ENCODE measurements at places on chromosomes 7 and 10.

GRCh38 chr7:51045319-51046102, 262.8 kb upstream of the GRB10 start:
- DNase-seq: peak; percentile 19

- no peak for DNase-seq
These were observed 20.3 kb downstream of the UROS start for GRCh38 chr10:125802739-125803138.

DNA sequence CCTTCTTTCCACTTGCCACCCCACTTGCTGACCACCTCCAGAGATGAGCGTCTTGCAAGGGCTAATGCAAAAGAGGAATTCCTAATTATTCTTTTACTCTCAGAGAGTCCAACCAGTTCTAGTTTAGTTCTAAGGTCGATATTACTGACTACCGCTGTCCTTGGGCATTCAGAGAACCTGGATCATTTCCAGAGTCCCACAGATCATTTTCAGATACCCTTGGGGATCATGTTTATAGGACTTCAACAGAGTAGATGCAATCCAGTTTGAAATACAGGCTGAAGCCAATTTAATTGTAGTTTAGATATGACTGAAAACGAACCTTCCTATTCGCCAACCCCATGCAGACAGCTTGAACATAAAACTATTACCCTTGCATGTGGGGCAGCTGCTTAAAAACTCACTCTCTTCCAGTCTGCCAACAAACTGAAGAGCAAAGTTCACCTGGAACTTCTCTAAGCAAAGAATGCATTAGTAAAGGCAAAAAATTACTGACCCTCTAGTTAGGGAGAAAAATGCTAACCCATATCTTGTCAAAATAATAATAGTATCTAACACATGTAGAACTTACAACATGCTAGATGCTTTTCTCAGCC, 22.4 kb downstream of the CFAP69 start:
- DNase-seq: no peak

DNA sequence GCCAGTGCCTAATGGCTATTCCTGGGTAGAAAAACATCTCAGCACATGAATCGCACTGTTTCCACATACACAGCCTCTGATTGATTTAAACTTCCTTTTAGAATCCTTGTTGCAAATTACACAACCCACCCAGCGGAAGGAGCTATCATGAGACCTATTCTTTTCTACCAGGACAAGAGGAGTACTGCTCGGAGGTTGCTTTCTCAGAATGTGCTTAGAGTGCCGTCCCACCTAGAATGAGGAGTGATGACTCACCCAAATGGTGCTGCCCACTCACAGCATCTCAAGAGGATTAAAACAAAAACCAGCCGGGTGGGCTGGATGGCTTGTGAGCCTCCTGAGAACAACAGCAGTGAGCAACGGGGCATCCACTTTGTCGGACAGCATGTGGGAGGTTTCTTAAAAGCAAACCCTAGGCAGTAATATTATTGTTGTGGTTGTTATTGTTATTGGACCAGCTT, 128.9 kb downstream of the DGKI start:
- peak; percentile 90 for DNase-seq

- DNase-seq: peak; percentile 91
These were observed 59.4 kb downstream of the USP6NL start for GRCh38 chr10:11551916-11552602.

DNA sequence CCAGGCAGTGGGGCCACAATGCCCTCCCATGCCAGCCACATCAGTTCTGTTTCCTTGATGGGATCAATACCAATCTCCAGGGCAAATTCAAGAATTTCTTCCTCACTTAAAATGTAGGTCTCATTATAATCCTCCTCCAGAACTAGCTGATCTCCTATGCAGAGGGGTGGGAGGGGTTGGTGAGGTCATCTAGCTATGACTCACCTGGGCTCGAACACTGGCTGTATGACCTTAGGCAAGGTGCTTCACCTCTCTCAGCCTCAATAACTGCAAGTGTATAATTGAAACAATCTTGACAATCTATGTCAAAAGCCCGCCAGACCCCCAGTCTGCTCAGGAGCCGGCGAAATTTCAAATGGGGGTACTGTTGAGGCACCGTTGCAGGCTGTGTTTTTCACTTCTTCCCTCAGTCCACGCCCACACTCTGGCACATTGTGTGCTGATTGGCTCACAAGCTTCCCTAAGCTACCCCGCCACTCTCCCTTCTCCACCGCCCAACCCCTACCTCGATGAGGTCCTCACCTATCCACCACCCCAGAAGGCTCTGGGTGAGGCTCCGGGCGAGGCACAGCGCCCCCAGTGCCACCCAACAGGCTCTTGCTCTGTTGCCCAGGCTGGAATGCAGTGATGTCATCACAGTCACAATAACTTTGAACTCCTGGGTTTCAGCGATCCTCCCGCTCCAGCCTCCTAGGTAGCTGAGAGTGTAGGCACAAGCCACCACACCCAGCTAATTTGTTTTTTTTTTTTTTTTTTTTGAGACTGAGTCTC, 70.5 kb downstream of the ZNF22 start:
- DNase-seq: no peak

DNA sequence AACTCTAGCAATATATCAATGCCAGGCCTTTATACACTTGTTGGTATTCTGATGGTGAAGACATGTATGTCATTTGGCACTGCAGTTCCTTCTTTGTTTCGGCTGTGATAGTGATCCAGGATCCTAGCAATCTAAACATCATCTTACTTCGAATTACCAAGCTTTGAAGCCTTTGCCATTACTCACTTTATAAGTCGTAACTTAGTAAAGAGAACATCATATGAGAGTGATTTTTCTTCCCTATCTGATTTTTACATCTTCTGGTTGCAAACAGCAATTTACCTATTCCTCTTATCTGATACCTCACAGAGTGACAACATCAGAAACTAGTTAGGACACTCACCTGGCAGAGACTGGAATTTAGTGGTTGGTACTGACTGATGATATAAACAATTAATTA, 7.6 kb upstream of the BPGM start:
- DNase-seq: no peak

DNA sequence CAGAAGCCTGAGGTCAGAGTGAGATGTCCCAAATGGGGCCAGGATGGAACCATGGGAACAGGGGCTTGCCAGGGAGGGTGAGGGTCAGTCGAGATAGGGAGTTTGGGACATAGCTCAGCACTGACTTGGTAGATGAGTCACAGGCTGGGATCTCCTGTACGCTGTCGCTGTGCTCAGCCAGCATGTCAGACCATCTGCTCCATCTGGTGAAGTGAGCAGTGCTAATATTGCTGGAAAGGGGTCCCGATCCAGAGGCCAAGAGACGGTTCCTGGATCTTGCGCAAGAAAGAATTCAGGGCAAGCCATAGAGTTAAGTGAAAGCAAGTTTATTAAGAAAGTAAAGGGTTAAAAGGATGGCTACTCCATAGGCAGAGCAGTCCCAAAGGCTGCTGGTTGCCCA, 505.6 kb downstream of the GALNT17 start:
- peak; percentile 30 for DNase-seq

GRCh38 chr10:27482984-27483956, 20.8 kb upstream of the RAB18 start:
- DNase-seq: no peak

- no peak for DNase-seq
These were observed 534 bp downstream of the PSMA2 start for GRCh38 chr7:42931447-42931833.

DNA sequence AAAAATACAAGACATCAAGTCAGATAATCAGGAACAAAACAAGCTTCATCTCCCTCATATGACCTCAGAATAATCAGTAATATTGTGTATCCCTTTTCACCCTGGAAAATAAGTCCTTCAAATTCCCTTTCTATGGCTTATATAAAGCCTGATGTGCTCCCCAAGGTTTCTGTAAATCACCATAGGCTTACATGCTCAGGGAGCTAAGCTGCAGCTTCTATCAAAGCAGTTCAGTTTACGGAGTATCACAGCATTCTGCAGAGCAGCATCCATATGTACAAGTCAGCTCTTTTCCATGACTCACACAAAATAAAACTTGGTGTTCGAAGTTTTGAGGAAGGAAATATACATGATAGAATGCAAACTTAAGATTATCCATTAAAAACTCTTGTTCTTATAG, 225.6 kb downstream of the LRRTM3 start:
- no peak for DNase-seq

DNA sequence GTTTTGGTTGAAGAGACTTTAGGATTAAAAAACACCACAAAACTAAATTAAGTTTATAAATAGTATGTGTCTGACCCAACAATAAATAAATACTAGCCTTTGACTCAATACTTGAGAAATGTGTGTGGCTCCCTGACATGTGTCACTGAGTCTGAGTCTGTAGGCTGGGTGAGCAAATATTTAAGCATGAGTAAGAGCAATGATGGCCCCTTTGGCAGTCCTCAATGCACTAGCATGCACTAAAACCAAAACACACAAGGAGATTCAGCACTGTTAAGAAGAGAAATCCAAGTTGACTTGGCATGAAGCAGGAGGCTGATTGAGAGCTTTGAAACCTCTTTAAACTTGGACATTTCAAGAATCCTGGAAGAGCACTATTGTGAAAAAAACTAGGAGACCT, 37.1 kb downstream of the CCDC71L start:
- DNase-seq: peak; percentile 47

- DNase-seq: peak; percentile 44
These were observed 24.6 kb upstream of the MKLN1 start for GRCh38 chr7:131302876-131303707.

- DNase-seq: peak; percentile 75
These were observed 209.1 kb downstream of the CCSER2 start for GRCh38 chr10:84537447-84537931.

DNA sequence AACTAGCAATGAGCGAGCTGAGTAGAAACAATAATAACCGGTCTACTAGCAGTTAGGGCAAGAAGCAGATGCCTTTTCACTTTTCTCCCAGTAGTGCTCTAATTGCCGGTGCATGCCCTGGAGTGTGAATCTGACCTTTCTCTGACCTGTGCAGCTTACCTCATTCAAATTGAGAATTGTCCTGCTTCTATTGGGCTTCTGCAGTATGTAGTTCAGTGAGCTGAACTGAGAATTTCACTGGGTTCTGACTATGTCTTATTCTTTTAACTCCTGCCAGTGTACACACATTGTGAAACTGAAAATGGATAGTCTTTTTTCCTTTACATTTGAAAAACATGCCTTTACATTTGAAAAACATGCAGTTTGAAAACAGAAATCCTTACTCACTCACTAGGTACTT, 157.9 kb upstream of the GRM3 start:
- DNase-seq: no peak

GRCh38 chr10:99435986-99436638, 5.7 kb upstream of the GOT1 start:
- peak; percentile 69 for DNase-seq

DNA sequence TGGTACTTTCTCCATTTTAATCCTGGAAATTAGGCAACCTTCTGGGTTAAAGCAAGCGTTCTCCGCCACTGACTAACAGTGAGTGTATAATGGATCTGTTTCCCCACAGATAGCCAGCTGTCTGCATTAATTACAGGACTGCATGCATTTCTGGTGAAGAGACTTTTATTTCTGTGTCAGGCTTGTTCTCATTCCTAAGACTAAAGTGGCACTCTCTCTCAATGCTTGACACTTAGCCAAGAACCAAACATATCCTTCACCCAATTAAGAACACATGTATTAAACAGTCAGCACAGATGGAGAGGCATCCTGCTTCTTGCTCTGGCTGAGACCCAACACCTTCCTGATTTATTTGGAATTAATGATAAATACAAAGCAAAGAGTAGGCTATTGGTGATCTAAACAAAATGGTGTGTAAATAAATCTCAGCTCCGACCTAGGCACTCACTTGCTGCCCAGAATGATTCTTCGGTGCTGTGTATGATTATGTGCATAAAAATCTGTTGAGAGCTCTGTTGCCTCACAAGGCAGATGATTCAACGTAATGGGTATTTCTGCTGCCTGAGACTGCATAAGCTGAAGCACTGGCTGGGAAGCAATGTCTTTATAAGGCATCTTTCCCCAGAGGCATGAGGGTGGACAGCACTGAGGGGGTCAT, 16.8 kb downstream of the CALU start:
- DNase-seq: peak; percentile 72

DNA sequence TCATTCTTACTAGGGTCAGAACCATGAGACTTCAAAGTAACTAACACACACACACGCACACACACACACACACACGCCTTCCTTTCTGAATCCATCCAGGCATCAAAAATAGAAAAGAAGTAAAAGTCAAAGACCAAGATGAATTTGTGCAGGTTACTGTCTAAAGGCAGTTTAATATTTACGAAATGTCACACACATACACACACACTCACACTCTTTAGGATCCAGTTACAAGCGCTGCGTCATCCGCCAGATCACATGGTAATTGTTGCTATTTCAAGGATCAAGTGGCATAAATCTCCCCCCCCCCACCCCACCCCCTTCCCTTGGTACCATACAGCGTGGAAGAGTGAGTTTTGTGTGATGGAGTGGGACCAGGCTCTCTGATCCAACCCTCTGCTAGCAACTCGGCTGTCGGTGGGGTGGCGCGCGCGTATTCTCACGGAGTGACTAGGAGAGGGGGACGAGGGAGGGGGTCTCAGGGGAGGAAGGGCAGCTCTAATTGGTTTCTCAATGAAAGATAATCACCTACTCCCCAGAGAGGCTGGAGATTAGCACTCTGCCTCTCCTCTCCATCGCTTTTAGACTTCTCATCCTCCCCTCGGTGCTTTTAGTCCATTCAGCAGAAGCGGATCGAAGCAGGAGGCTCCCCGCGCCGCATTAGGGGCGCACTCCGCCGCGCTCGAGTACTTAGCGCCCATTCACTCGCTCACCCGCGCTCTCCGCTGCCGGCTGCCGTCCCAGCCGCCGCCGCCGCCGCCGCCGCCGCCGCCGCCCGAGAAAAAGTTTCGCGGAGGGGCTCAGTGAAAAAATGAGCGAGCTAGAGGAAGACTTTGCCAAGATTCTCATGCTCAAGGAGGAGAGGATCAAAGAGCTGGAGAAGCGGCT, 83.5 kb upstream of the PRKG1 start:
- DNase-seq: peak; percentile 91

- DNase-seq: peak; percentile 45
These were observed 1.3 kb upstream of the ZCCHC24 start for GRCh38 chr10:79446758-79447084.

DNA sequence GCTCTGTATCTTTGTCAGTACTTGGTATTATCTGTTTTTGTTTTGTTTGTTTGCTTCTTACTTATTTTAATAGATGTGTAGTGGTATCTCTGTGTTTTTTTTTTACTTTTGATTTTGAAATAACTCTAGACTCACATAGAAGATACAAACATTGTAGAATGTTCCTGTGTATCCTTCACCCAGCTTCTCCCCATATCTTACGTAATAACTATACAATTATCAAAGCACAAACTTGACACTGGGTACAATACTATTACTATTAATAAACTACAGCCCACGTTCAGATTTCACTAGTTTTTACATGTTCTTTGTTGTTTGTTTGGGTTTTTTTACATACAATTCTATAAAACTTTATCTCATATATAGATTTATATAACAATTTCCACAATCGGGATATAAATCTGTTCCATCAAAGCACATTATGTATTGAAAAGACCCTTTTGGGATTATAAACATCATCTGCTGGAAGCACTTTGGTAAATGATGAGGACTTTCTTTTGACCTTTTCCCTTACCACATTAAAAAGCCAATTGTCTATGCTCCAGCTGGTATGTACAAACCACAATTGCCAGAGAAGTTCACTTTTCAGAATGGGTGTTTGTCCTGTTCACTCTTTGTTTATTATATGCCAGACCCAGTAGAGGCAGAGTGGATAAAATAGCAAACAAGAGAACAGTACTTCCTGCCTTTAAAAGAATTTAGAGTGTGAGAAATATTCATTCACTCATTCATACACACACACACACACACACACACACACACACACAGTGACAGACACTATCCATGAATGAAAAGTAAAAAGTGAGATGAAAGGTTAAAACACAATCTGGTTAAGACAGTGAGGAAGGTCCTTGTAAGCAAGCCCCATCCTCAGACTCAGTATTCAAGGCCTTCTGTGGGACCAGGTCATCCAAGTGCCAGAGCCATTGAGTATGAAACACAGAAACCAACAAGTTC, 113.0 kb downstream of the SGMS1 start:
- DNase-seq: no peak

Data from fibroblast of pulmonary artery (primary cell).